ENCODE measurements at places on chromosomes 7 and 10.

DNA sequence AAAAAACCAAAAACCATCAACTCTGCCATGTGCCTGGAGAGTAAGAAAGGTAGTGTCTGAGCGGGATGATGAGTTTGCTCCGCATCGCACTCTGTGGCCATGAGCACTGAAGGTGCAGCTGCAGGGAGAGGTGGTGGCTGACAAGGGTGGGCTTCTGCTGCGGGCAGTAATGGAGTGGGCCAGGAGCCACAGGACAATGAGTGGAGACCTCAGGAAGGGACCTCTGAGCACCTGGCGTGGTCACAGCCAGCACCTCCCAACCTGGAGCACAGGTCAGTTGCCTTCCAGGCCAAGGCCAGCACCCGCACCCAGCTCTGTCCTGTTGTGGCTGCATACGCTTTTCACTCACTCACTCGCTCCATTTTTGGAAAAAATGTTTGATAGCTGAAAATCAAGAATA, 115.5 kb downstream of the ANKRD61 start:
- DNase-seq: no peak

- DNase-seq: no peak
These were observed 90.7 kb upstream of the LEP start for GRCh38 chr7:128150223-128150865.

DNA sequence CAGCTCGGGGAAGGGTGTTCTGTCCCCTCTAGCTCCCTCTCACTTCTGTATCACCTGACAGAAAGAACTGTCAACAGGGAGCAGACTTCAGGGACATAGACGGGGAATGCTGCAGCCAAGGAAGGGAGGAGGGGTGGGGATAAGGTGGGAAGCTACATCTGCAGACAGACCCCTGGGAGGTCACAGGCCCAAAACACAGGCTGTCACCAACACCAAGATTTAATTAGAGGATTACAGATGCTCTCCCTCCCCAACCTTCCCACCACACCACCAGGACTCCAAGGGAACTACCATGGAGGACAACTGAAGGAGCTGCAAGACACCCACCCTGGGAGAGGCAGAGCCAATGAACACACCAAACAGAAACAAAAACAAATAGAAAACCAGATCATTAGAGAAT, 425.2 kb upstream of the VSTM2A start:
- no peak for DNase-seq

GRCh38 chr10:70549962-70550458, 52.5 kb downstream of the PRF1 start:
- peak; percentile 47 for DNase-seq

DNA sequence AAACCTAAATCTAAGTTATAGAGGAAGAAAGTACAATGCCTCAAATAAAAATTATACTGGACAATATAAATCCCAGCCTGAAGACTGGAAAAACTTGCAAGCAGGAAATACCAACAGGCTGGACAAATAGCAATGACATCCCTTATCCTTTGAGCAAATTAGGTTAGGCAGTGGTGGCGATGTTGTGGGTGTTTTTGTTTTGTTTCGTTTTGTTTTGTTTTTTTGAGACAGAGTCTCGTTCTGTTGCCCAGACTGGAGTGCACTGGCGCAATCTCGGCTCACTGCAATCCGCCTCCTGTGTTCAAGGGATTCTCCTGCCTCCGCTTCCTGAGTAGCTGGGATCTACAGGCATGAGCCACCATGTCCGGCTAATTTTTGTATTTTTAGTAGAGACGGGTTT, 57.3 kb upstream of the TES start:
- DNase-seq: no peak

- no peak for DNase-seq
These were observed 11.2 kb upstream of the ARPC1B start for GRCh38 chr7:99363286-99363685.

GRCh38 chr7:39408906-39409305, 157.3 kb upstream of the YAE1 start:
- no peak for DNase-seq

DNA sequence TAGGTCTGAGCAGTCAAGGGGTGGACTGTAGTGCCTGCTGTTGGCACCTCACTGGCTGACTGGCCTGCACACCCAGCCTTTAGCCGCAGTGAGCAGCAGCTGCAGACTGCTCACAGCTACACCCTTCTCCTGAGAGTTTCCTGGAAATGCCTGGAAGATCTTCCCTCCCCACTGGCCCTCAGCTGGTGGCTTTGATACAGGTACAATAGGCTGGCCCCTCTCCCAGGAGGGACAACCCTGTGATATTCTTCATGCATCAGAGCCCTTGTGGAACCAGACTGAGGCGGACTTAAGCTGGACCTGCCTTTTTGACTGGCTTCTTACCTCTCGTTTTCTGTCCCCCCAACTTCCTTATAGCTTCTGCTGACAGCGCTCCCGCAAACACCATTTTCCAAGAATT, 6.4 kb downstream of the GCK start:
- no peak for DNase-seq

DNA sequence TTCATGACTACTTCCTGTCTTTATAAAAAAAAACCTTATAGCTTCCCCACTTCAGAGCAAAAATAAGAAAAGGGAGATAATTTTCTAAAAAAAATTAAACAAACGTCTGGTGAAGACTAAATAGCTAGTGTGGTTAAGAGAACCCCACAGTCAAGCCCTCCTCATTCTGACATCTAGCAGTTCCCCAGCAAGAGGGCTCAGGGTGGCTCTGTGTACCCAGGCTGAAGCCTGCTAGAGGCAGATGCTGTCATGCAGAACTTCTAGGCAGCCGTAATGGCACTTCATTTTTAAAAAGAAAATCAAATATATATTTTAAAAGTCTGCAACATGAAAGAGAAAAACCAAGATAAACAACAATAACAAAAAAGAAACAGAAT, 223.1 kb upstream of the KLF14 start:
- DNase-seq: no peak

DNA sequence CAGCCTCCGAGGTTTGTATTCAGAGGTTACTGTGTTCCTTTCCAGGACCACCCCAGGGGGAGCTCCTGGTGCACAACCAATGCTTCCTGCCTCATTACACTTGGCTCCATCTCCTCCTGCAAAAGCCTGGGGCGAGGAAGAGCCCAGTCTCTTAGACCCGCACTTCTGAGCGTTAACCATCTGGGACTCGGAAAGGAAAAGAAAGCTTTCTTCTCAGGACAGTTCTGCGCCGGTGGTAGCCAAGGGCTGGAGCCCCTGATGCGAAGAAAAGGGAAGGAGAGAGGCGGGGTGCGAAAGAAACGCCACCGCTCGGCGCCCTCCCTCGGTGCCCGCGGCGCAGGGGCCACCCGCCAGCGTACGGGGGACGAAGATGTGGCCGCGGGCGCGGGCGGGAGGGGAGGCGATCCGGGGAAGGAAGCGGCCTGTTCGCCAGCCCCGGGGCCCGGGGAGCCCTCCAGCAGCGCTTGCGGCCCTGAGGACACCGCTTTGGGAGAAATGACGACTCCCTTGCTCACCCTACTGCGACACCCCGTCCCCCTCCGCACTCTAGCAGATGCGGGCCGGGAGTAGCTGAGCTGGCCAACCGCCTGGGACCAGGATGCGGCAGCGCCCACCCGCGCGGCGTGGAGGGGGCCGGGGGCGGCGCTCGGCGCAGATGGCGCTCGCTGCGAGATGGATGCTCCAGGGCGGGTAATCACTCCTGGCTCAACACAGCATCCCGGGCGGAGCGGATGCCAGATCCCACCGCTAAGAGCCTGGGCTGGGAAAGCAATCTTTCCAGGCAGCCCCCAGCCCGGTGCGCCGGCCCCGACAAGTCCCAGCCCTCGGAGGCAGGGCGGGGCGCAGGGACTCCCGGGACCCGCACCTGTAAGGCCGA, 1.3 kb downstream of the NRCAM start:
- DNase-seq: no peak

- DNase-seq: no peak
These were observed 111.1 kb downstream of the FZD1 start for GRCh38 chr7:91375378-91375777.

GRCh38 chr10:19920075-19920726, 104.0 kb downstream of the PLXDC2 start:
- DNase-seq: no peak

- no peak for DNase-seq
These were observed 147.8 kb downstream of the MAD1L1 start for GRCh38 chr7:2084781-2085505.

DNA sequence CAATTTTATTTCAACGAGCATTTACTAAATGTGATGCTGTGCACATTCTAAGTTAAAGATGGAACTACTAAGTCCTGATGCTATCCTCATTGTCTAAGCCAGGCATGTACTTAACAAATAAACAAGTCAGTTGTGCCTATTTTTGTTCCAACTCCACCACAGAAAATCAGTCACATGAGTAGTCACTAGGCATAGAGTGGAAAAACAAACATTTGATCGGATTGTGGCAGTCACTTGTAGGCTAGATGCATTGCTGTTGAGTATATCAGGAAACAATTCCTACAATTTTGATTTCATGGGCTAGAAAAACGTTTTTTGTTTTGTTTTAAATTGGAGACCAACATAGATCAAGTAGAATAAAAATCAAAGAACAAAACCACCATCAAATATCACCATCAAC, 177.6 kb upstream of the SLC25A13 start:
- no peak for DNase-seq

- no peak for DNase-seq
These were observed 9.6 kb upstream of the EIF3A start for GRCh38 chr10:119090026-119090795.

- no peak for DNase-seq
These were observed 41.2 kb upstream of the VCL start for GRCh38 chr10:73956476-73957359.

DNA sequence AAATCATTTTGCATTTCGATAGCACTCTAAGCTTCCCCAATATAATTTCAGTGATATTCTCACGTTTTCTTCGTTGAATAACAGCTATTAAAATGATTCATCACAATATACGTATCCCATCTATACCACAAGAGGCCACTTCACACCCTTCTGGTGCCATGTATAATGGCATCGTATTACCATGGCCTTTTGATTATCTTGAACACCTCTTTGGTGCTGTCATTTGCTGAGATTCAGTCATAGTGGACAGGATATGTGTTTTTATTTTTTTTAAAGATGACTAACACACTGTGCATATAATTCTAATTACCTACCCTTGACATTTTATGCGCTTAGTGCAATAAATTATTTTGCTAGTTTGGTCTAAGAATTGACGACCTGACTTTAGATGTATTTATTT, 6.7 kb upstream of the INSYN2A start:
- no peak for DNase-seq

DNA sequence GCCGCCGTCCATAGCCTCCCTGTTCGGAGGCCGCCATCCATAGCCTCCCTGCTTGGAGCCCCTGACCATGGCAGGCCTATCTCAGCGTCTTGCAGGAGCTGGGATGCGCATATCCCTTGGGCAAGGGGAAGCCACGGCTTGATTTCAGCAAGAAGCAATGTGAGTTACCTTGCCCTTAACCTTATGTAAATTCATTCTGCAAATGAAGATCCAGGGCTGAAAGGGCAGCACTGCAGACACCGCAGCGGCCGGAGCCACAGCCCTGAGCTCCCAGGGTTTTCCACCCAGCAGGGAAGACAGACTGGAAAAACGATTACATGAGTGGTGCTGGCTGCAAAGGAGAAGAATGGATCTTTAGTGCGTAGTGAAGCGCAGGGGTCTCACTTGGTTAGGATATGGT, 95.8 kb downstream of the SEC61G start:
- DNase-seq: no peak

DNA sequence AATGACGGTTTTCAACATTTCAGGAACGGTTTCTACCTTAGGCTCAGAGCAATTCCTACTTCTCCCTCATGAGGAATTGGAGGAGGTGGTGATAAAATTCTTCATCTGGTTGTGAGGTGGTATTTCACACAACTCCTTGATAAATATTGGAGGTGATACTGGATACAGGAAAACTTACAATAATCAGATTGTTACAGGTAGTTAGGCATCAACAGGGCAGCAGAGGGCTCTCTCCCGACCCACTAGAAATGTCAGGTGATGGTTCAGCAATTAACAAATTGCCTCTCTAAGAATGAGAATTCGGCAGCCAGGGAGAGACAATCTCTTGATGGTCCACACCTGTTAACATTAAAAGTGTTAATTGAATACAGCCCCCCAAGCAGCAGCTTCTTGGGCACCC, 22.6 kb downstream of the ZNF786 start:
- no peak for DNase-seq

- DNase-seq: no peak
These were observed 102.0 kb upstream of the SAMD8 start for GRCh38 chr10:75009426-75009825.

GRCh38 chr7:137942484-137943115, 59.3 kb downstream of the CREB3L2 start:
- no peak for DNase-seq

GRCh38 chr7:134527979-134528371, 608 bp downstream of the AKR1B10 start:
- DNase-seq: no peak

- no peak for DNase-seq
These were observed 11.9 kb downstream of the RNF216 start for GRCh38 chr7:5769571-5769970.

- DNase-seq: no peak
These were observed 56.6 kb downstream of the PARD3 start for GRCh38 chr10:34758447-34758996.

DNA sequence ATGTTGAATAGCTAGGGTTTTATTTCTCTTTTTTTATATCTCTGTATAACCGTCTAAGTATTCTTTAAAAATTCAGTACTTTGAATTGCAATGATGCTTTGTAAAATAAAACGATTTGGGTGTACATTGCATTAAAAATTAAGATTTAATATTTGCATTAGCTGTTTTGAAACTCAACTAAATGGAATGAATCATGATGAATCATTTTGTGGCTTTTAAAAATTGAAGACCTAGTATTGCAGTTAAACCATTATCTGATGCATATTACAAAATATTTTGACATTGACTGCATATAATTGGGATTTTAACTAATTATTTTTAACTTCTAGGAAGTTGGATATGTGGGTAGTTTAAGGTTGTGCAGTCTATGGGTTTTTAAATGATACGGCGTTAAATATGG, 314.0 kb downstream of the CDK14 start:
- DNase-seq: no peak

- DNase-seq: no peak
These were observed 87.0 kb downstream of the PCGF5 start for GRCh38 chr10:91307489-91307888.

Measured in activated T-helper 1 cell treated with anti-CD3 and anti-CD28 coated beads, Interleukin-2, amount 50 U/mL, for 16 hours (primary cell).